Motor neuron (in vitro differentiated cells): ENCODE measurements at places on chromosomes 2 and 18.
A peak's percentile ranks its signal among the peaks of the same experiment; 100 is the strongest.

- no peak for ATAC-seq
Observed at GRCh38 chr2:127961729-127962128, 66.1 kb downstream of the SAP130 start.

GRCh38 chr2:161135951-161136593 is 24.2 kb upstream of the TANK start:
- ATAC-seq = no peak

DNA sequence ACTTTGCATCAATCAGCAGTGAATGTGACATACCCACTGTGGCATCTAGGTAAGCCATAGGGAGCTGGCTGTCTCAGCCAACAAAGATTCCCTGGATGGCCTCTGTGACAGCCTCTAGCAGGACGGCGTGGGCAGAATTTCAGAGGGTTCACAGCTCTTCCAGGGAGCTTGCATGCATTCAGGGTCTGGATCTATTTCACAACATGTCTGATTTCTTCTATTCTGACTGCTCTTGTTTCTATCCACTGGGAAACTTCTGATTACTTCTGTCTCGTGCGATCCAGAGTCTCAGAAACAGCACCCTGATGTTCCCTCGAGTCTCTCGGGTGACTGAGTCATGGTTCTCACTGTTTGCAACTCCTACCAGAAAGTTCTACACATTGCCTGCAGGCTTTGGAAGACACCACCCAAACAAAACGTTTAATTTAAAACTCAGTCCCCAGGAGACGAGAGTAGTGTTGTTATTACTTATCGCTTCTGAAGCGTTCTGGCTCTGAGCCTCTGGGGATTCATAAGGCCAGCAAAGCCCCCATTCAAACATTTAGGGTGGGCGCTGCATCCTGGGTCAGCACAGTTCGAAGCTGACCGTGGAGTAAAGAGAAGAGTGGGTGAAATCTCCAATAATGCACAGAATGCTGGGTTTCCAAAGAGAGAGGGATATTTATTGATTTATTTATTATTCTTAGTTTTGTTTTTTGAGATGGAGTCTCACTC is 41.9 kb upstream of the ODC1 start:
- ATAC-seq = no peak

DNA sequence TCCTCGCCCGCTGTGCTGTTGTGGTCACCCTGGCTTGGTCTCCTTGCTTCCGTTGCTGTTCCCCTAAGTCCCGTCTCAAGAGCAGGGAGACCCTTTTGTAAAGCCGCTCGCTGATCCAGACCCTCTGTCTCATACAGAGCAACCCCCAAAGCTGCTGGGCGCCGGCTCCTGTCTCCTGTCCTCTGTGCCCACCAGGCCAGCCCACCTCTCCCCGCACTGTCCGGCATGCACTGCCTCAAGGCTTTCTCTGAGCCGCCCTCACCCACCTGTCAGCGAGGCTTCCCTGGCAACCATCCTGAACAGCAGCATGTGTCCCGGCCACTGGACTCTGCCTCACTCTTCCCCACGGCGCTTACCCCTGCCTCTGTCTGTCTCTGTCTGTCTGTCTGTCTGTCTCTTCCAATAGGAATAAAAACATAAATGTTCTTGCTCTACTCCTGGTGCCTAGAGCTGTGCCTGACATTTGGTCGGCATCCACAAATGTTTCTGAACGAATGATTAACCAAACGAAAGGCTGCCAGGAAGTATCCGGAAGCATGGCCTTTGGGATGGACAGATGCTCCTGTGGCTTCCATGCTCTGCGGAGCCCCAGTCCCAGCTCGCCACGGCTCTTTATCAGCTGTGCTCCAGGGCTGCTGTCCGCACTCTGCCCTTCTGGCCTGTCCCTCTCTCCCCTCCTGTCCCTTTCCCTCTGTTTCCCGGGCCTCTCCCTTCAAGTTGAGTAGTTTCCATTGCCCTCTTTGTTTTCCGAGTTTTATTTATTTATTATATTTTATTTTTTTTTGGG is 7.8 kb downstream of the COLEC11 start:
- no peak for ATAC-seq

GRCh38 chr2:50491541-50492476 is 540.1 kb downstream of the NRXN1 start:
- no peak for ATAC-seq

- ATAC-seq = no peak
Observed at GRCh38 chr2:74079522-74080341, 68.0 kb downstream of the BOLA3 start.

GRCh38 chr2:171410101-171410500 is 23.7 kb downstream of the METTL8 start:
- ATAC-seq = no peak

DNA sequence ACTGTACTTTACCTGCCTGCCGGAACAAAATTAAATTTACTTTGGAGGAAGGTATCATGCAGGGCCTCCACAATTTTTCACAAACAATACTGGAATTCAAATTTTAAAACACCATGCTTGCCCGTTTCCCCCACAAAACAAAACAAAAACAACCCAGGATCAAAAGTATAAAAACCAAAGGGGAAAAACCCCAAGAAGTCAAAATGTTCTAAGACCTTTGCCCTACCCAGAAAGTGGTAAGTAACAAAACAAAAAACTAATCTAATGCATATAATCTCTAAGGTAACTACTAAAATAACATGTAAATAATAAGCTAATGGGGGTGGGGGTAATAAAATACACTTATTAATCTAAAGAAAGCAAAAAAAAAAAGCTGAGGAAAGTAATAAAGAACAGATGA is 60.5 kb downstream of the CUL3 start:
- no peak for ATAC-seq

- ATAC-seq = no peak
Observed at GRCh38 chr2:210303498-210303897, 11.5 kb downstream of the MYL1 start.

DNA sequence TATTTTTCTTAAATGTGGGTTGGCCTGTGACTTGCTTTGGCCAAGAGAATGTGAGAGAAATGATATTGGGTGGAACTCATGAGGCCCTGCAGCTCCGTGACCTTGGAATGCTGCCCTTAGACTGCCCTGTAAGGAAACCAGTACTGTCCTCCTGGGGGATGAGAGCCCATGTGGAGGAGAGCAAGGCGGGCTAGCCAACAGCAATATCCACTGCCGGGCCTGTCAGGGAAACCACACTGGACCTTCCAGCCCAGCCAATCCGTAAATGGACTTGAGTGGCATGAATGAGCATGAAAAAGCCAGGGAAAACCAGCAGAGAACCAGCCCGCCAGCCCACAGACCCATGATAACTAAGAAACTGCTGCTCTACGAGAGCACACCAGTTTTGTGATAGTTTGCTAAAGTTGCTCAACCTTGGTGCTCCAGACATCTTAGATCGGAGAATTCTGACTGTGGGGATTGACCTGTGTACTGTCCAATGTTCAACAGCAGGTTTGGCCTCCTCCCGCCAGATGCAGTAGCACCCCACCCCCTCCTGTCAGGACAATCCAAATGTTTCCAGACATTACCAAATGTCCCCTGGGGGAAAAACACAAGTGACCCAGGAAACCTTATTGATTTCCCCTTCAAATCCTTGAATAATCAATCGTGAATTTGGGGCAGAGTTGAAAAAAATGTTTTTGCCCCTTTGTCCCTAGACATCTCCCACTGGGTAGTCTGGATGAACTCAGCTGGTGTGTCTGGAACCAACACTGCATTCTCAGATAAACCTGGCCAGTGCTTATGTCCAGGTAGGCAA is 27.2 kb downstream of the ALPK2 start:
- ATAC-seq = no peak

DNA sequence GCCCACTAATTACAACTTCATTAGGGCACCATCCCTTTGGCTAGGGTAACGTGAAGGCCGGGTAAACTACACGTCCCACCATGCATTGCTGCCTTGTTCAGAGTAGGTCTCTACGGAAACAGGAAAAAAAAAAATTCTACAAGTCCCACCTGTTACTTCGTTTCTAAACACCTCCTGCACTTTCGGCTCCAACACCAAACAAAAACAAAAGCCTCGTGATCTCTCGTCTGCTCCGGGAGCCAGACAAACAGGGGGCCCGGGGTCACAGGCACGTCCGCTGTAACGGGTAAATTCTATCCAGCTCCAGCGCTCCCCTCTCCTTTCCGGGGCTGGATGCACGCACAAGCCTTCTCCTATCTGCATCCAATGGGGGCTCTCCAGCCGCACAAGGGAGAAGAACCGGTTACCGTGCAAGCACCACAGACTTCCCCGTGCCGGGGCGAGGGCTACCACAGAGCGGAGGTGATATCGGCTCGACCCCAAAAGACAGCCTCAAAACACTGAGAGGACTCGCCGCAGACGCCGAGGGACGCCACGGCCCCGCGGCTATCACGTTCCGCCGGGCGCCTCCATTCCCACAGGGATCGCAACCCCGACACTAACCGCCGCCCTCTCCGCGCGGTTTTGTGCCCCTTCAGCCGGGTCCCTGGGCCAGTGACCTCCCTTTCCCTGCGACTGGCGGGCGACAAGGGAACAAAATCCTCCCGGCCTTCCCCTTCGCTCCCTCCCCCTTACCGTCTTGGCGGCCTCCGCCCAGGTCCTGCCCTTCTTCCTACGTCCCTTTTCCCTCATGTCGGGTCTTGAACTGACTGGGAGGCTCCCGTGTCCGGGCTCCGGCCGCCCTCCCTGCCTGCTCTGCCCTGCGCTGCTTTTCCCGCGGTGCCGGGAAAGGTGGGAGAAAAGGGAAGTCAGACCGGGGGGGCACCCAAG is 591 bp downstream of the ASXL2 start:
- peak; percentile 65 for ATAC-seq

DNA sequence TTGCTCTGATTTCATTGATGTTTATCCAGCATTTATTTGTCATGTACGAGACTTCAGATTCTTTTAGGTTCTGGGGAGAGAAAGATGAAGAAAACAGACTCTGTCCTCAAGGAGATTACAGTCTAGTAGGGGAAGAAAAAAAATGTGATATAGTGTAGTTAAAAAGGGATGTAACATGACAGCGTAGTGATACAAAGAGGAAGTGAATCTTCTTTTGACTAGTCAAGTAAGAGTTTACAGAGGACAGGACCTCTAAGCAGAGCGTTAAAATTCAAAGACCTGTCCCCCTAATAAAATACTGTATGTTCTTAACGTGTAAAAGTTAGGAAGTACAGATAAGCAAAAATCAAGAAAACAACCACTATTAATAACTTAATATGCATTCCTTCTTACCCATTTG is 47.7 kb downstream of the NCOA1 start:
- ATAC-seq = no peak

DNA sequence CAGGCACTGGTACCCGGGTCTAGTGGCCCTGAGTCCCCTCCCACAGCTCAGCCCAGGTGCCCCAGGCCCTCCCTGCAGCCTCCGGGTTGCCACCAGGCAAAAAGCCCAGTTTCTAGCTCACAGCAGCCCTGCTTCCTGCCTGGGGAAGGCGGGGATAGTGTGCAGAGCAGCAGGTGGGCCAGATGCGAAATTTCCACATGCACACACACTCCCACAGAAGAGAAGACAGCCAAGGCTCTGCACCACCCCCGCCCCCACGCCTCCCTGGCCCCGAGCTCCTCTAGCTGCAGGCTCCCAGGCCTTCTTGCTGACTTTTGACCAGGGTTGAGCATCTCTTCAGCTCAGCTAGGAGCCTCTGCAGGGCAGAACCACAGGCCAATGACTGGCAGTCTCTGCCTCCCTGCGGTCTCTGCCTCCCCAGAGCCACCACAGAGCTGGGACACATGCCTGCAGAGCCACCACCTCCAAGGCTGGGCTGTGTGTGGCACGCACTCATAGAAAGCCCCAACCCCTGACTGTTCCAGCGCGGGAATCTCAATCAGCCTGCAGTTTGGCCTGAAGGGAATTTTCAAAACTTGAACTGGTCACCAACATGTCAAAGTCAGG is 7.2 kb downstream of the SLC66A2 start:
- ATAC-seq = peak; percentile 15

- ATAC-seq = peak; percentile 48
Observed at GRCh38 chr18:3213300-3214059, 6.3 kb downstream of the MYOM1 start.

DNA sequence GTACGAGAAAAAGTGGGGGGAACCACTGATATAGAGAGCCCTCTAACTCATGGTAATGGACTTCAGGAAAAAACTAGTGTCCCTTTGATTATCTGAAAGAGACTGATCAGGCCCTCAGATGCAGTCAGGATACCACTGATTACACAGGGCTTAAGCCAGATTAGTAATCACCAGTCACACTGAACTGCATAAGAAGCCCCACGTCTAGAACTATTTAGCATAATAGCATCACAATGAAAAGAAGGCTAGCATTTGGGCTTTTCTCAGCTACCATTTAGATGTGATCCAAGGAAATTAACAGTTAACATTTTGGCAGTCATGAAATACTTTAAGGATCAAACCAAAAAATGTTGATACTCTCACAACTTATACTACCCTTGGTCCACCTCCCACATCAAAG is 813.1 kb upstream of the POU3F3 start:
- ATAC-seq = no peak

DNA sequence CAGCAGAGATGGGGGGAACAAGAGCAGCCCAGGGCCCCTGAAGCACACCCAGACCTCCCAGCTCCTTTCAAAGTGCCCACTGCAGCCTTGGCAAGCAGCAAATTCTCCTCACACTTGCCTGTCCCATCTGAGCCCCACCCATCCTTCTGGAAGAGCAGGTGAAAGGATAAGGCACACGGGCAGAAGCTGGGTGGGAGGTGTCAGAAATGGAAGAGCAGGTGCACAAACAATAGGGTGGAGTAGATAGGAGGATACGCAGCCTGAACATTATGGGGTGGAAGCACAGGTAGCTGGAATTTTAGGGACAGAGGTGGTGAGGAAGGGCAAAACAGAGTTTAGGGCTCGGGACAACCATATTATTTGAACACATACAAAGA is 69.2 kb downstream of the TNS1 start:
- no peak for ATAC-seq

DNA sequence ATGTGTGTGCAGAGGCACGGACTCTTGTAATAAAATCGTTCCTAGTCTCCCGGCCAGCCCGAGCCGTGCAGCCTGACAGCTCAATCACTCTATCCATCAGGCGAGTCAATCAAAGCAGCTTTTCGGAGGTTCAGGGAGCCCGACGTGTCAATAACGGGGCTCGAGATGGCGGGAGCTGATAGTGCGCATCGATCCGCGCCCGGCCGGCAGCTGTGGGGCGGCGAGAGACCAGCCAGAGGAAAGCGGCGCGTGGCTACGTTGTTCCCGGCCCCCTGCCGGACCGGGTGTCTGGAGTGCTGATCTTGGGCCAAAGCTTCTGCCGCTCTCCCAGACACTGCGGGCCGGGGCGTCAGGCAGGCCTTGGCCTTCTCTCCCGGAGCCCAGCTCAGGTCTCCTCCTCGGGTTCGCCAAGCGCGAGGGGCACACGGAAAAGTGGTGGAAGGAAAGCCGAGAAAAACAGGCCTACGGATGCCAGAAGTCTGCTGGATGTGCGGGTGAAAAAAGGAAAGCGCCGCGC is 2.4 kb downstream of the EN1 start:
- ATAC-seq = no peak

- ATAC-seq = no peak
Observed at GRCh38 chr2:211836409-211836808, 702.2 kb downstream of the ERBB4 start.

GRCh38 chr2:240338274-240338673 is 97.2 kb upstream of the GPC1 start:
- ATAC-seq = no peak
